ENCODE measurements at places on chromosomes 6 and 20.

GRCh38 chr20:45341939-45342854 lies 6.0 kb downstream of the SDC4 start:
- DNase-seq: no peak

DNA sequence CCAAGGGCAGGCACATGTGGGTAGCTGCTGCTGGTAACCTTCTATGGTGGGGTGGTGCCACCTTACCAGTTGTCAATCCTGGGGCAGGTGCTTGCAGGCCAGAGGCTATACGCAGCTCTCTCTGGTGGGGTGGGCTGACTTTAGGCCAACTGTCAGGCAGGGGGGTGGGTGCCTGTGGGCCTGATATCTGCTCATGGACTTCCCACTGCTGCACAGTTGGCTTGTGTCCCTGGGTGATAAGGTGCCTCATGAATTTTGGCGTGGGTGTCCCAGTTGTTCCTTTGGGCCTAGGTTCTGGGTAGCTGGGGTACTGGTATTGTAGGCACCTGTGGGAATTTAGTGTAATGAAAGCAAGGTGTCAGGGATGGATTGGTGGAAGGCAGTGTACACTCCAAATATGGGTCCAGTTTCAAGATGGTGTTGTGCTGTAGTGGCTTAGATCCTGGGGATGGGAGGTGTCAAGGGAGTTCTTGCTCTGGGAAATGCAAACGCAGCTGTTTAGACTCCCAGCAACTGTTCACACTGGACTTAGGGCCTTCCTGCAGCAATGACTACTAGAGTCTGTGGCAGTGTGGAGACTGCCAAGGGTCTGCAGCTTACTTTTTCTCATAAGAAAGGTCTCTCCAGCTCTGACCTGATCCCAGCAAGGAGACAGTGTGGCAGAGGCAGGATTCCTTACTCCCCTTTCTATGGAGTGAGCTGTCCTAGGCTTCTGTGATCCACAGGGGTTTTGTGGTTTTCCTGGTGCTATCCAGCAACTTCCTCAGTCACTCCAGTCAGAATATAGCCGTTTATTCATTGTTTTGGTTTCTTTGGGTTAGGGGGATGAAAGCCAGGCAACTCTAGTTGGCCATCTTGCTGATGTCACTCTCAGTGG lies 128.2 kb downstream of the CRYBG1 start:
- no peak for DNase-seq

DNA sequence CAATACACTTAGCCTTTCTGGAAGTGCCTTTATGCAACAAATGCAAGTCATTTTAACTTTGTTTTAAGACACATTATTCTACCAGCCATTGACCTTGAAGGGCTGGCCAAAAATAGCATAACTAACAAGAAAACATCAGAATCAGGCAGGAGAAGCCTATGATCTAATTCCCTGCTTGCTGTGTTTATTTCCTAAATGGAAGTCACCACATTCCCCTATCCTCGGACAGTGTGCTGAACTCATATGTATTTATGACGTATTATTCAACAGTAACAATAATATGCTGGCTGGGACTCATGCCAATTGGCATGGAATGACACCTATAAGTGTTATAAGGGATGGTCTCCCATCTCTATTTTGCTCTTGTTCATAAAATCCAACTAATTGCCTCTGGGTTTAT lies 140.7 kb downstream of the MAP3K7 start:
- no peak for DNase-seq

GRCh38 chr6:162343936-162344645 lies 383.5 kb downstream of the PRKN start:
- no peak for DNase-seq

DNA sequence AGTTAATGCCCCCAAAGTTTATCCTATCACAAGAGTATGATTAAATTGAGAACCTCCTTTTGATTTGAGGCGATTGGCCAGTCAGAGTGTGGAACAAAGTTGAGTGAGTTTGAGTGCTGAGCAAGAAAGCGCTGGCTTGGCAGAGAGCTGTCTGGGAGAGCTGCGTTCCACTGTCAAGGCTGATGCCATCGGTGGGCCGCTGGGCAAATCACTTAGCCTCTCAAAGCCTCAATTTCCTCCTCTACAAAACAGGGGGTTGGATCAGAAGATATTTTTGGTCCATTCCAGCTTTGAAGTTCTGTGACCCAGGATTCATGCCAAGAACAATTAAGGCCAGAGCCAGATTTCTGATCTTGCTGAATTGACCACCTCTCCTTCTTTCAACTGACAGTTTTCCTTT lies 60.2 kb downstream of the TMEM242 start:
- no peak for DNase-seq

DNA sequence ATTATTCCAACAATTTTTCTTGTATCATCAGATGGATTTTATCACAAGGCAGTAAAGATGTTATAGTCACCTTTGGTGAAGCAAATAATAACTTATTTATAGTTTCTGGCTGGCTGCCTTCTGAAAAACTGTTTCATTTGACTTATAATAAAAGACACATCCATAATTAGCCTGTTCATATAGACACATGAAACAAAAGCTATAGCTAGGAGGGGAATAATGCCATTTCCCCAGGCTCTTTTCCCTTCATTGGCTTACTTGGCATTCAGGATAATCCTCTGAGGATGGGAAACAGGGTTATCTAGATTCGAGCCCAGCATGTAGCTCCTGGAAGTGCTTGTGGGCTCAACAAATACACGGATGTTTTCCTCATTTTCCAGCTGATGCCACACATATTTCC lies 17.5 kb downstream of the MMP24 start:
- no peak for DNase-seq

- no peak for DNase-seq
Observed at GRCh38 chr6:16432075-16433032, 194.0 kb downstream of the GMPR start.

GRCh38 chr6:89134723-89135122 lies 11.1 kb upstream of the PM20D2 start:
- DNase-seq: no peak

DNA sequence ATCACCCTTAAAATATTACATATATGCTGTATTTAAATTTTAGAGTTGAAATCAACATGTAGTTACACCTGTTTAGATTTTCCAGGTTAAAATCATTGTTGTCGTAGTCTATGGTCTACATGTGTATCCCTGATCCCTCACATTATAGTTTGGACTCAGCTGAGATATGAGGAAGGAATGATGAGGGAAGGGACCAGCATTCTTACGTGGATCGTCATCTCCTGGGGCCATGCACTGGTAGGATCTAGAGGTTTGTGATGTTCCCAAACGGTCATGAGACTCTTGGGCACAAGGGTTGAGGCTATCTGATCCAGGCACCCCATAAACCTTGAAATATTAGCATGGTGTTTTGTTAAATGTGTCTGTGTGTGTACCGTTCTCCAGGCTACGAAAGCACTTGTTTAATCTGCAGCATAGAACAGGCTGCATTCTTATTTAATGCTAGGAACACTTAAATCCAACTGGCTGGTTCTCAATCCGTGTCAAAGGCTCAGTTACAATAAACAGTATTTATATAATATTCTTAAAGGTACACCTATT lies 55.4 kb downstream of the IPCEF1 start:
- no peak for DNase-seq

- peak; percentile 77 for DNase-seq
Observed at GRCh38 chr6:112780498-112781096, 433.5 kb downstream of the RFPL4B start.

- DNase-seq: no peak
Observed at GRCh38 chr6:106743612-106744011, 114.2 kb downstream of the QRSL1 start.

DNA sequence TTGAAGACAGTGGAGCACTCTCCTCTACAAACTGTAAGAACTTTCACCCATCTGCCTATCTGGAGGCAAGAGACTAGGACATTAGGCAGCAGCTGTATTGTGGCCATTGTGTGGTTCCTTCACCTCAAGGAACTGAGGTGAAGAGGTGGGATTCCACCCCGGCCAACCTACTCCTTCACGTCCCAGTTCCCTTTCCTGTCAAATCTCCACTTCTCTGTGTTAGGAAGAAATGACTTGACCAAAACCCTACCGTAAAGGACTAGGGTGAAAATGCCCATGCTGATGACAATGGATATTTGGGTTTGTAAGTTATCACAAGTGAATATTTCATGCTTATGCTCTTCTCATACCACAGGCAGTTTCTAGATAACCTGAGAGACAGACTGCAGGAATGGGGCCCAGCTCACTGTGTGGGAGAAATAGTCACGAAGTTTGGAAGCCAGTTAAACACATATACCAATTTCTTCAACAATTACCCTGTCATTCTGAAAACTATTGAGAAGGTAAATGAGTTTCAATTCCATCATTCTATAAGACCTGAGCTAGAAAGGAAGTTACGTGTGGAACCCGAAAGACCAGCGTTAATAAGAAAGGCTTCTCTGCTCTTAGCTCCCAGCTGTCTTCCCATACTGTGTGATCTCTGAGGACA lies 86.6 kb downstream of the ECT2L start:
- no peak for DNase-seq

DNA sequence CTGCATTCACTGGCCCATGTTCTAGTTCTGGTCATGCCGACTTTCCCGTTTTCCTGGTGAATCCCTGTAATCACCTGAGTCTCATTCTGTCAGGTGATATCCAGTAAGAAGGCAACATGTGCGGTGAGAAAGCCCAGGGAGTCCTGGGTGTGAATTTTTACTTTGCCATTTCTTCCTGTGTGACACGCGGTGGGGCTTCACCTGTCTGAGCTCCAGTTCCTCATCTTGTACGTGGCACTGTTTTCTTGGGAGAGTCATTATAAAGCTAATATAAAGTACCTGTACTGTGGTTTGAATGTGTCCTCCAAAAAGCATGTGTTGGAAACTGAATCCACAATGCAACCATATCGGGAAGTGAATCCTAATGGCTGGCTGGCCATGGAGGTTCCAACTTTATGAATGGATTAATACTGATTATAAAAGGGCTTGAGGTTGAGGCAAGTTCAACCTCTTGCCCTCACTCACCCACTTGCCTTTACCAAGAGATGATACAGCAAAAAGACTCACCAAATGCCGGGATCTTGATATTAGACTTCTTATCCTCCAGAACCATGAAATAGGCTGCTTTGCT lies 5.1 kb downstream of the HLA-E start:
- DNase-seq: peak; percentile 29

DNA sequence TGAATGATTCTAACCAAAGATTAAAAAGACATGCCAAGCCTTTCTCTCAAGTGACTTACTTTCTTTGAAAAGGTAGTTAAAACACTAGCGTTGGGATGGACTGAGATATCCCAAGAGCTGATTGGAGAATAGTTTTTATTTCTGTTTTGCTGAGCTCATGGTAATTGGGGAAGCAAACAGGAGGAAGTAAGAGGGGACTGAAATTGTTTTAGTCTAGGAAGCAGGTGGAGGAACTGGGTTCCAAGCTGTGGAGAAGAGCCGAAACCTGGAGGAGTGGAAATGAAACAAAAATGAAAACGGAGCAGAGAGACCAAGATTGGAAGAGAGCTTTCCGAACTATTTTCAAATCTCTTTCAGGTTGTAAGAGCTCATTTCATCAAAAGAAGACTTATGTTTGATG lies 59.9 kb upstream of the TENT5A start:
- peak; percentile 69 for DNase-seq

- no peak for DNase-seq
Observed at GRCh38 chr6:147053311-147053921, 150.8 kb upstream of the STXBP5 start.

- peak; percentile 99 for DNase-seq
Observed at GRCh38 chr6:35370124-35370741, 27.9 kb downstream of the PPARD start.

GRCh38 chr6:20846602-20847028 lies 312.4 kb downstream of the CDKAL1 start:
- peak; percentile 6 for DNase-seq

- no peak for DNase-seq
Observed at GRCh38 chr6:130980310-130981032, 82.6 kb downstream of the EPB41L2 start.

- peak; percentile 32 for DNase-seq
Observed at GRCh38 chr6:89239338-89239737, 22.2 kb upstream of the GABRR1 start.

DNA sequence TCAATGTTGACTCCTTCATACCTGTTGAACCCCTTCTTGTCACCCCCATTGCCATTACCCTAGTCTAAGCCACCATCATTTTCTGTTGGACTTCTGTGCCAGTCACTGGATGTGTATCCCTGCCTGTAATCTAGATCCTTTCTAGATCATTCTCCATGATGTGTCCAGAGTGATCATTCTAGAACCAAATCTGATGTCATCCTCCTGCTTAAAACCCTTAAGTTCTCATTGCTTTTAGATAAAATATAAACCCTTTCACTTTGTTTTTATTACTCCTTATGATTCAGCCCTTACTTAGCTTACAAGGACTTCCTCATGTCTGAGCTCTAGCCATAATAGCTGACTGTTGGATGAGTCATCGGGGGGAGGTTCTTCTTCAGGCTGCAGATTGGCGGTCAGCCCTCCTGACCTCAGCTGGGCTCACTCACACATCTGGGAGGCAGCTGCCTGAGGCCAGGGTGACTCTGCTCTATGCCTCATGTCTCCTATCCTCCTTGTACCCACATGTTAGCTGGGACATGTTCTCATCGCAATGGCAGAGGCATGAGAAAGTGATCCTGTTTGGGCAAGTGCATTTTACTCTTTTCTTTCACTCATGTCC lies 287.6 kb downstream of the ESR1 start:
- DNase-seq: peak; percentile 97

DNA sequence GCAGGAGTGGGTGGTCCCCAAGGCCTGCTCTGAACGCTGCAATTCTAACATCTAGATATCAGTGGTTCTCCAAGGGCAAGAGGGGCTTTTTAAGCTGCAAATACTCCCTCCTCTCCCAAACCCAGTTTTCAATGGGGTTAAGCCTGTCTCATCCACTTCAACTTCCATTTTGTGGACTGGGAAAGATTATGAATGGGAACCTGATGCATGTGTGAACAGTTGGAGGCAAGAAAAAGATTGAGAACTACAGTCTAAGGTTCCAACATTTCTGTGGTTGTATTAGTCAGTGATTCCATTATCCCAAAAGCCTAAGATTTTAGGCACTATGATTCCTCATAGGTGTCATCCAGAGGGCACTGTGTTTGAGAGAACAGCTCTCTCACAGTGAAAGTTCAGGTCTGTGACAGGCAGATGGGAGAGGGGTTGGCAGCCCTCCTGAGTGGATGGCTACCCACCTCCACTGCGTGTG lies 53.7 kb downstream of the HNF4A start:
- no peak for DNase-seq

GRCh38 chr6:897528-898207 lies 204.7 kb upstream of the EXOC2 start:
- peak; percentile 22 for DNase-seq

- DNase-seq: no peak
Observed at GRCh38 chr6:24430086-24430485, 27.4 kb downstream of the MRS2 start.

DNA sequence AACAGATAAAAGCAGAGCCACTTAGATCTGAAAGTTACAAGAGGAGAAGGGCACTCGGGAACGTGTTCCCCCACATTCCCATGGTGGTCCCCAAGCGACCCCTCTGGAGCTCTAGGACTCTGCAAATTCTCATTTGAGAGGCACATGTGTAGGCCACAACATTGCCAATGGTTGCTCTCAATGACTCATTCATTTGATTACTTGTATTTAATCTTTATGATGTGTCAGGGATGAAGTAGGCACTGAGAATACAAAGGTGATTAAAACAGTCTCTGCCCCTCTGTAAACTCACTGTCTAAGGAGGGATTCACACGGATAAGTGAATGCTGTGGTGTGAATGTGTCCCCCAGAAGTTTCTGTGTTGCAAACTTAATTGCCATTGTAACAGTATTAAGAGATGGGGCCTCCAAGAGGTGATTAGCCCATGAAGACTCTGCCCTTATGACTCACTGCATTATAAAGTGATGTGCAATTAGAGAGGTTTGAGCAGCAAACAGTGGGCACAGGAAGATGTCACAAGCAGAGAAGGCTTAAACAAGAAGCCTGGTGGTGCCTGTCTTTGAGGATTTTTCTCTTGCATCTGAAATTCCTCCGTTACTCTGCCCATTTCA lies 34.0 kb upstream of the TRAM2 start:
- DNase-seq: no peak
